PC-9 (cell line): ENCODE measurements at places on chromosomes 11 and 22.

GRCh38 chr22:47036352-47036751 lies 273.9 kb downstream of the TBC1D22A start:
- DNase-seq: no peak

DNA sequence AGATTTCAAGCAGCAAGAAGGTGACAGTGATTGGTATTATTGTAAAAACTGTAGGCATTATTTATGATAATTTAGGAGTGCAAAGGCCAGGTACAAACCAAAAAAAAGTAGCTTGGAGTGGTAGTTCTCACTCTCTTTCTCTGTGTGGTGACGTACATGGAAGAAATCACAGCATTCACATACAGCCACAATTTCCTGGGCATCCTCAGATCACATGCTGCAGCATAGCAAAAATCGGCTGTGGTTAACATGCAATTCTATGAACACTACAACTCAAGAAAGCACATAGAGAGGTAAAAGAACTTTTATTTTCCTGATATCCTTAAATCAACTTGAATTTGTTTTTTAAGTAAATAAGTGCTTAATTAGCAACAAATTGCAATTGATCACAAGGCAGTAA lies 875.8 kb downstream of the DLG2 start:
- no peak for DNase-seq

- DNase-seq: no peak
Observed at GRCh38 chr22:47130883-47131631, 368.6 kb downstream of the TBC1D22A start.

DNA sequence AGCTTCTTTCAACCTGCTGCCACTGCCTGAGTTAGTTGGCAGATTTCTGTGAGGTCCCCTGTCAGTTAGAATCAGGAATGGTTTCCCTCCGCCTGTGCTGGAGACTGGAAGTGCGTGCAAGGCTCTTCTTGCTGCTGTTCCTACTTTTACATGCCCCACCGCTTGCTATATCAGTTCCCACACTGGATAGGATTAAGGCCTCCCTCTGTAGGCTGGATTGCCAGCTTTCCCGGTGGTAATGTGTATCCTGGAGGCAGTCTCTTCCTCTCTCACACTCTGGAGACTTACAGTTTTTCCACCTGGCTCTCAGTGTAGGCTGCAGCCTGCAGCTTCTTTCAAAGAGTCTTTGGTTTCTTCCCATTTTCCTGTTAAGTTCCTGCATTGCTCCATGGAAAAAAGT lies 66.5 kb downstream of the ARHGAP42 start:
- no peak for DNase-seq

DNA sequence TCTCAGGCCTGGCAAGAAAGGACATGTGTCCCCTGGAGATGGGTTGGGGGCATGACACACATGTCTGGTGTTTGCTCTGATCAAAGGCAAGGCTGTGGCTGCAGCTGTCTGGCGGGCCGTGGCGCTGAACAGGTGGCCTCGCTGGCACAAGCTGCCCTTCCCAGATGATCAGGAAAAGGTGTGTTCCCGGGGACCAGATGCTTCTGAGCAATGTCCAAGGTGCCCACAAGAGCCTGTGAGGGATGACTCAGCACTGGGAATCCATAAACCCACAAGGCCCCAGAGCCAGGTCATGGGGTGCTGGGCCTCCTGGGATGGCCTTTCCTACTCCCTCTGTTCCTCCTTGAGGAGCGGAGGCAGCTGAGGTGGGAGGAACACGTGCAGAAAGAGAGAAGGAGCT lies 9.7 kb upstream of the LRP5 start:
- peak; percentile 92 for DNase-seq

DNA sequence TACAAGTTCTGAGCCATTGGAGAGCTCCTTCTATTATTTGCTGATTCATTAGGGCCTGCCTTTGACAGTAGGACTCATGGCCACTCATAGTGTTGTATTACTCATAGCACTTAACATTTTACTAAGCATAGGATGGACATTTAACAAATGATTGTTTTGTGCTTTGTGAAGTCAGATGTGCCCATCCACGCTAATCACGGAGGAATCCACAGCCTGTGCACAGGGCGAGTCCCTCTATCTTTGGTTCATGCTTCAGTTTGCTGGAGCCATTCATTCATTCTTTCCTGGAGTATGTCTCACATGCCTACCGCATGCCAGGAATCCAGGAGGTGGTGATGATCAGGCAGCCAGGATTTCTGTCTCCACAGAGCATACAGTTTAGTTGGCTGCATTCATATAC lies 254.1 kb downstream of the NTM start:
- DNase-seq: no peak

GRCh38 chr11:61531044-61531443 lies 22.5 kb downstream of the LRRC10B start:
- no peak for DNase-seq

DNA sequence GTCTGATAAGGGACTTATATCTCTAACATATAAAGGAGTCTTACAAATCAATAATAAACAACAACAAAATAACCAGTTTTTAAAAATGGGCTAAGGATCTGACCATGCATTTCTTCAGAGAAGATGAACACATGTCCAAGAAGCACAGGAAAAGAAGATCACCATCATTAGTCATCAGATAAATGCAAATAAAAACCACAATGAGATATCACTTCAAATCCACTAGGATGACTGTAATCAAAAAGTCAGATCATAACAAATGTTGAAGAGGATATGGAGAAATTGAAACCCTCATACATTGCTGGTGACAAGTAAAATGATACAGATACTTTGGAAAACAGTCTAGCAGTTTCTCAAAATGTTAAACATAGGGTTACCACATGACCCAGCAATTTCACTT lies 61.2 kb upstream of the MYOD1 start:
- DNase-seq: no peak

DNA sequence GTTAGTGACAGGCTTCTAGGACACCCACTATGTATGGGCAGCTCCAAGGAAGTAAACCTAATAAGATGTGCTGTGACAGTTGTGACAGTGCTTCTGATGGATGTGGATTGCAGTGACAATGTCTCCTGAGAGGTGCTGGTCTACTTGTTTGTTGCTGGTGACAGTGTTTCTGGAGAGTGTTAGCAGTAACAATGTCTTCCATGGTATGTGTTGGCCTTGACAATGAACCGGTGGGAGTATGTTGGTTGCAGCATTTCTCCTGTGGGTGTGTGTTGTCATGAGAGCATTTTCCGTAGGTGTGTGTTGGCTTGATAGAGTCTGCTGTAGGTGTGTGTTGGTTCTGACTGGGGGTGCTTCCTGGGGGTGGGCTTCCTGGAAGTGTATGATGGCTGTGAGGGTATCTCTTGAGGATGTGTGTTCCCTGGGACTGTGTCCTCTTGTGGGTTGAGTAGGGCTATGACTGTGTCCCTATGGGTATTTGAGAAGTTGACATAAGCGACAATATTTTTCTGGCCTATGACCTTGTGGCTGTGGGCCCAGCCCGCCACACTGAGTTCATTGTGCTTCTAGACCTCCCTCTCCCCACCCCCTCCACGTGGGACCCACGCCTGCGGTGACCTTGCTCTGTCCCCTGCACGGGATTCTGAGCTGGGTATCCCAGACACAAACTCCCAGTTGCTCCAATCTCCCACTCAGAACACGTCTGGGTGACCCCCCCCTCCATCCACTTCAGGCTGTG lies 1.2 kb downstream of the DCHS1 start:
- DNase-seq: no peak

DNA sequence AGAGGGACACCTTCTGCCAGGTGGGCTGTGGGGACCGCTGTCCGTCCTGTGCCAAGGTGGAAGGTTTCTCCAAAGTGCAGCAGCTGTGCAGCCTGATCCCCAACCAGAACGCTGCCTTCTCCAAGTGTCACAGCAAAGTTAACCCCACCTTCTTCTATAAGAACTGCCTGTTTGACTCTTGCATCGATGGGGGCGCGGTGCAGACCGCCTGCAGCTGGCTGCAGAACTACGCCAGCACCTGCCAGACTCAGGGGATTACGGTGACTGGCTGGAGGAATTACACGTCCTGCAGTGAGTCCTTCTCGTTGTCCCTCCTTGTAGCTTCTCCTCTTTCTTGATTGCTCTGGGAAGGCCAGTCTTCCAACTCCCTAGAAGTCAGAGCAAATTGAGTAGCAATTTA lies 44.8 kb downstream of the TECTA start:
- DNase-seq: no peak

DNA sequence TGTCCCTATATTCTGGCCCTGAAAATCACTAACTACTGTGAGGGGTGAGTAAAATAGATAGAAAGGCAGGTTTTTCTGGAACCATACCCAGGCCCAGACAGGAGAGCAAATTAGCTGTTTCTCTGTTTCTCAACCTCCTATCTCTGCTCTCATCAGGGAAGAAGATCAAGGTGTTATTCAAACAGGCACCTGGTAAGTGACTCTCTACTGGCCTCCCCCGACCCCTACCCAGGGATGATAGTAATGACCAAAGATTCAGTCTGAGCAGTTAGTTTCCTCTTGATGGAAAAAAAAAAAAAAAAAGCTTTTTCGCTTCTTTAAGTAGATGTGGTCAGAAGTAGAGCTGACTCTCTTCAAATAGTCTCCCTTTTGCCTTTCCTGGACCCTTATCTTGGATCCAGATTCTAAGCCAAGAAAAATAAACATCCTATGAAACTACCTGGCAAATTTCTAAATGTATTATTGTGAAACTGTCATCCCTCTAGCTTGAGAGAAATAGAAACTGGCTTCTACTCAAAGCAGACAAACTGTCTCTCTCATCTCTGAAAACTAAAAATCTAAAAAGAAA lies 9.9 kb downstream of the LRRC4C start:
- DNase-seq: no peak

- DNase-seq: peak; percentile 41
Observed at GRCh38 chr11:82858556-82859091, 41.6 kb downstream of the PRCP start.

GRCh38 chr22:19962246-19962908 lies 20.8 kb upstream of the TXNRD2 start:
- peak; percentile 66 for DNase-seq

- DNase-seq: no peak
Observed at GRCh38 chr22:39558950-39559349, 11.6 kb upstream of the CACNA1I start.

- no peak for DNase-seq
Observed at GRCh38 chr11:110525883-110526282, 96.1 kb downstream of the FDX1 start.

GRCh38 chr11:81840380-81840779 lies 893.3 kb downstream of the FAM181B start:
- no peak for DNase-seq

- no peak for DNase-seq
Observed at GRCh38 chr11:26424255-26424654, 92.3 kb downstream of the ANO3 start.

DNA sequence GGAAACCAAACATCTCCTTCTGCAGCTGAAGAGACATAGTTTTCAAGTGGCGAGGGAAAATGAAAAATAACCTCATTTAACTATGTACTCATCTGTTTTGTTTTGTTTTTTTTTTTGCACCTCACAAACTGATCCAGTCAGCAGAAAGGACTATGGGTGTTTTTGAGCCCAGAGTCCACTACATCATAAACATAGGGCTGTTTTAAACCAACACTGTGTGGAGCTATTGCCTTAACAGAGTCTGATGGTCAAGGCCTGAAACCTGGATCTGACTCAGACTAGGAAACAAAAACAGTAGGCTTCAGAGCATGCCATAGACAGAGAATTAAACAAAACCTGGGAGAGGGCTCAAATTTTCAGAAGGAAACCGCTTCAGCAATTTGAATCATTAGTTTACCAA lies 99.3 kb upstream of the FSHB start:
- DNase-seq: no peak

DNA sequence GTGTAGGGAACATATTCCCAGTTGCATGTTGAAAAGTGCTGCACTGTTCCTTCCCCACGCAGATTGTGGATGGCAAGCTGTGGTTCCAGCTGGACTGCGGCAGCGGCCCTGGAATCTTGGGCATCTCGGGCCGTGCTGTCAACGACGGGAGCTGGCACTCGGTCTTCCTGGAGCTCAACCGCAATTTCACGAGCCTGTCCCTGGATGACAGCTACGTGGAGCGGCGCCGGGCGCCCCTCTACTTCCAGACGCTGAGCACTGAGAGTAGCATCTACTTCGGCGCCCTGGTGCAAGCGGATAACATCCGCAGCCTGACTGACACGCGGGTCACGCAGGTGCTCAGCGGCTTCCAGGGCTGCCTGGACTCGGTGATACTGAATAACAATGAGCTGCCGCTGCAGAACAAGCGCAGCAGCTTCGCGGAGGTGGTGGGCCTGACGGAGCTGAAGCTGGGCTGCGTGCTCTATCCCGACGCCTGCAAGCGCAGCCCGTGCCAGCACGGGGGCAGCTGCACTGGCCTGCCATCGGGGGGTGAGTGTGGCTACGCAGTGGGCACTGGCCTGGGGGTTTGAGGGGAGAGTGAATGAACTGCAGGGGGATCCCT lies 102.7 kb upstream of the MTNR1B start:
- no peak for DNase-seq

GRCh38 chr11:35402751-35403660 lies 16.4 kb downstream of the SLC1A2 start:
- DNase-seq: no peak

DNA sequence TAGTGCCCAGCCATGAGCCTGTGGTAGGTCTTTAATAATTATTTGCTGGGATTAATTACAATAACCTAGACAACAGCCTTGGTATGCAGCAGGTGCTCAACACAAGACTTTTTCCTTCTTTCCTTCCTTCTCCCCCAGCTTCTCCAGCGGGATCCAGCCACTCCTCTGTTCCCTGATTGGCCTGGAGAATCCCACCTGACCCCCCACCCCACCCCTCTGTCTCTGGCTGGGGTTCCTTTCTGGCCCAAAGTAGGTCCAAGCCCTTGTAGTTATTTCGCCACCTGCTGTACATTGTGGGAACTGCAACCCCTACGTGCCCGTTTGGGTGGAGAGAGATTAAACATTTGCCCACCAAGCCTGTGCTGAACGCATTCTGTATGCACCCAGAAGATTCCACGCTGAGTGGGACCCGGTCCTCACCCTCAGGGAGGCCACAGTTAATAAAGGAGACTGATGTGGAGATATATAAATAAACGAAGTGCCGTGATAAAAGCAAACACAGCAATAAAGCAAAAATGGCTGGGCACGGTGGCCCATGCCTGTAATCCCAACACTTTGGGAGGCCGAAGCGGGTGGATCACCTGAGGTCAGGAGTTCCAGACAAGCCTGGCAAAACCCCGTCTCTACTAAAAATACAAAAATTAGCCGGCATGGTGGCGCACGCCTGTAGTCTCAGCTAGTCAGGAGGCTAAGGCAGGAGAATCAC lies 32.1 kb upstream of the DGKZ start:
- peak; percentile 74 for DNase-seq

- no peak for DNase-seq
Observed at GRCh38 chr11:101497291-101497690, 86.5 kb downstream of the TRPC6 start.

- DNase-seq: no peak
Observed at GRCh38 chr22:39898997-39899396, 1.9 kb upstream of the GRAP2 start.

GRCh38 chr22:17873804-17874203 lies 99.5 kb upstream of the BID start:
- DNase-seq: no peak

DNA sequence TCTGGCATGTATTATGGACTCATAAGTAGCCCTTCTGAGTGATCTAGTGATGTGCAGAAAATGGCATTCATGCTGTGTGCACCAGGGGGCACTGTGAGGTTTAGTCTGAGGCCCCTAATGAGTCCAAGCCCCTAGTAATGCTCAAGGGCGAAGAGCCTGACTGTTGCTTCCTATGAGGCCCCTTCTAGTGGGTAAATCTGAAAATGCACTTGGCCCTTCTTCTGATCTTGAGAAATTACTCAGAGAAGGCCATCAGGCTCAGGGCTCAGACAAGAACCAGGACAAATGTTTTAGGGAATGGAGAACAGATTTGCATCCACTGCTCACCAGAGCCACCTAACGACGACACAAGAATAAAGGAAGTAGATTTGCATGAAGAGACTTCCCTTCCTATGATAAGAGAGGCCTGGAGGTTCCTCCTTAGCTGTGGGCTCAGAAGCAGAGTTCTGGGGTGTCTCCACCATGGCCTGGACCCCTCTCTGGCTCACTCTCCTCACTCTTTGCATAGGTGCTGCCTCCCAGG lies 75.8 kb downstream of the GGTLC2 start:
- DNase-seq: no peak
